ENCODE measurements at places on chromosomes 12 and 14.

GRCh38 chr12:108418164-108418890 is 79.2 kb upstream of the CMKLR1 start:
- DNase-seq = no peak

- no peak for DNase-seq
Observed at GRCh38 chr12:2003676-2004112, 563 bp downstream of the DCP1B start.

GRCh38 chr14:62289471-62289870 is 527.3 kb downstream of the SNAPC1 start:
- no peak for DNase-seq

GRCh38 chr14:66746316-66747006 is 238.5 kb downstream of the GPHN start:
- DNase-seq = no peak

- no peak for DNase-seq
Observed at GRCh38 chr14:62381311-62382070, 619.3 kb downstream of the SNAPC1 start.

- DNase-seq = no peak
Observed at GRCh38 chr14:20421267-20421666, 8.0 kb upstream of the TEP1 start.

DNA sequence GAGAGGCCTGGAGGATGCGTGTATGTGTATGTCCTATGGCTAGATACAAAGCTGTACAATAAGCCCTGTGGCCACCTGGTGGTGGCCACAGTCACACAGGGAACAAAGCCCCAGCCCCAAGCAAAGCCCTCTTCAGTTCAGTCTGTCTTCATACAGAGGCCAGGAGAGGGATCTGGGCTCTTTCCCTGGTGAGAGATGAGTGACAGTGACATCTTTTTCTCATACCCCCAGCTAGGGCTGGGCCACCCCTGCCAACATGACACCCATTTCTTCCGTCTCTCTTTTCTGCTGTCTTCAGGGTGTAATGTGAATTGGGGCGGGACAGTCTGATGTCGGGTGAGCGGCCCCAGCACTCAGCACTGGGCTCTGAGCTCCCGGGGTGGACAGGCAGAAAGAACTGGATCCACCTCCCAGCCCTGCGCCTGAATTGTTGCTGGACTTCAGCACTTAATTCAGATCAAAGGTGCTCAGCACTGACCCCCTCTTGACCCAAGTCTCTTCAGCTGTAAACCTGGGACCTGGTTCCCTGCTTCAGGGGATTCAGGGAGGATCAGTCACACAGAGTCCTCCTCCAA is 59.8 kb downstream of the SERPINA3 start:
- no peak for DNase-seq

DNA sequence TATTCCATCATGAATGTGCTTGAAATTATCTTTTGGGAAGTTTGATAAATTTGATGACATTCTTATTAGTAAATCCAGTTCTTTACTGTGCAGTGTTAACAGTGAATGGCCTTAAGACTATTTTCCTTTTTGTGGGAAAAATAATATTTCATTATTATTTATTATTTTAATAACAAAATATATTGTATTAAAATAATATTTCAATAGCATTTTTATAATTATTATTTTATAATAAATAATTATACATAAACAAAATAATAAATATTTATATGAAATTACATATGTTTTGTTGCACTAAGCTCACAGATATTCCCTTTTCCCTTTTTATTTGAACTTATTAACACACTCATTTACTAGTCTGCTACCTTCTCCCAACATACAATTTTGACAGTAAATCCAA is 33.6 kb downstream of the PIK3C2G start:
- no peak for DNase-seq

- DNase-seq = no peak
Observed at GRCh38 chr12:127239781-127240180, 1027.2 kb upstream of the TMEM132C start.

- no peak for DNase-seq
Observed at GRCh38 chr12:128078301-128078971, 188.5 kb upstream of the TMEM132C start.

DNA sequence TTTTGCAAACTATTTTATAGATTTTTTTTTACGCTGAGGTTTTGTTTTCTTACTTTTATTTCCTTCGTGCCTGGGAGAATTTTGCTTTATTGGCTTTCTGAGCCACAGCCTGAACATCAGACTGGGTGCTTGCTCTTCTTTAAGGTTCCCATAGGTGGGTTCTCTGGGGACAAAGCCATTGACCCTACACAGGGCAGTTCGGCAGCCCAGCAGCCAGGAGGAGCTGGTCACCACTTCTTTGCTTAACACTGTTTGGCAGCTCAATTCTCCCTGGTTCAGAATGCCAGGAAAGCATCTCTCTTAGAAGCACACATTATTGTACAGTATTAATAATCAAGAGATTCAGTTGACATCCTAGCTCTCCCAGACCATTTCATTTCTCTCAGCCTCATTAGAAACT is 140.8 kb upstream of the NEDD1 start:
- DNase-seq = no peak

DNA sequence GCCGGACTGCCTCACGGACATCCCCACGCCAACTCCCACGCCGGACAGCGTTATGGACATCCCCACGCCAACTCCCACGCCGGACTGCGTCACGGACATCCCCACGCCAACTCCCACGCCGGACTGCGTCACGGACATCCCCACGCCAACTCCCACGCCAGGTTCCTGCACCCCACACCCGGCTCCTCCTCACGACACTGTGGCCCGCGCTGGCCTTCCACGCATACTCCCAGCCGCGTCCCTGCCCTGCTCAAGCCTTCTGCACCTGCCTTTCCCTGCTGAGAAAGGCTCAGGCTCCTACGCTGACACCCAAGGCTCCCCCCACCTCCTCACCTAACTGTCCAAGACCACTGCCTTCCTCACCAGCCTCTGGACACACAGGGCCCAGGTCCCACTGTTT is 9.7 kb downstream of the CACNA2D4 start:
- no peak for DNase-seq

DNA sequence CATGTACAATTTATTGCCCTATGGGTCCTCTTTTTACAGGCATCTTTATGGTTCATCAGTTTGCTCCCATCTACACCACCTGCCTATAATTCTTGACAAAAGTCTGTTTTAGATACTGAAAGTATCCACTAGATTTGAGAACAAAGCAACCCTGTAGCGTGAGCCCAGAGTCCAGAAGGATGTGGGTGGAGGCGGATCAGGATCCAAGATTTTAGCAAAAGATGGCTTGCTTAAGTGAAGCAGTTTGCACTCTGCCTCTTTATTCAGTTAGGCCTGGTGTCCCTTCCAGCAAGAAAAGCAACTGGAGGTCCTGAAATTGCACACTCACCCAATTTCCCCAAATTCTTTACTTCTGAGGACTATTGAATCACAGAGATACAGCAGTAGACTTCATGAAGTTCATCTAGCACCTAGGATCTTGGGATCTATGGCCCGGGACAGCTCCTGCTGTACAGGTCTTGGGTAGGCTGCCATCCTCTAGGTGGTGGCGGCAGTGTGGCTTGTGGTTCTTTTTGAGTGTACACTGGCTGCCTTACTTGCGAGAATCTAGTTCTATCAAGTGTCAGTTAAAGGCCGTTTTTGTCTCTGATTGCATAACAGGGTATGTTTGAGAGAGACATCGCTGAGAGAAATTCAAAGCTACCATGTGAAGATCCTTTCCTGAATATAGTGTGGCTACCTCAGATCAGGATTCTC is 873.2 kb downstream of the NRXN3 start:
- no peak for DNase-seq

DNA sequence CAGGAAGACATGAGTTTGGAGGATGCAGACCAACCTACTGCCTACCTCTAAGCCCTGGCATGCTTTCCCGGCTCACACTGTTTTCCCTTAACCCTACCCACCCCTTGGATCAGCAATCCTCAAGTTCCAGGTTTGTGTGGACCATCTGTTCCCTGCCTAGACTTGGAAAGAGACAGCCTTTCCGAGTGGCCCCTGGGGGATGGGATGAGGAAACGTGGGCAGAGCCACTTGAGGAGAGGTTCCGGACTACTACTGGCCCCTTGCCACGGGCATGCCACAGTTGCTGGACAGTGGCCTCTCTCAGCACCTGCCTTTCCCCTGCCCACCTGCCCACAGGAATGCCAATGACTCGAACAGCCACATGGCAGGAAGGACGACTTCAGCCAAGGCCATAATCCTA is 135.9 kb downstream of the SLC15A4 start:
- DNase-seq = no peak

DNA sequence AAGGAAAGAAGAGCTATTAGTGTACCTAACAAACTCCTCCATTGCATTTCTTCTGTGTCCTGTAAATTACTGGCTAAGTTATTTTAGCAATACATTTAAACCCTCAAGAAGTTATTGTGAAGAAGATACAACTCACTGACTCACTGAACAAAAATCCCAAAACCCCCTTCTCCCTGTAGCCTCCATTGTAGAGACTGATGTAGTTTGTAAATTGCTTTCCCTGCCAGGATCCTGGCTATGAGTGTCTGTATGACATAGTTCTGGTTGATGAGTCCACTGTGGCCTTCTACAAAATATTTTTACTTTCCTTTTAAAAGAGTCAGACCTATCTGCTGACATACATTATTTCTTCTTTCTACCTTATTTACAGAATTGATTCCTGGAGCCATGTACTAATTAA is 155.6 kb downstream of the SLC6A15 start:
- DNase-seq = no peak

DNA sequence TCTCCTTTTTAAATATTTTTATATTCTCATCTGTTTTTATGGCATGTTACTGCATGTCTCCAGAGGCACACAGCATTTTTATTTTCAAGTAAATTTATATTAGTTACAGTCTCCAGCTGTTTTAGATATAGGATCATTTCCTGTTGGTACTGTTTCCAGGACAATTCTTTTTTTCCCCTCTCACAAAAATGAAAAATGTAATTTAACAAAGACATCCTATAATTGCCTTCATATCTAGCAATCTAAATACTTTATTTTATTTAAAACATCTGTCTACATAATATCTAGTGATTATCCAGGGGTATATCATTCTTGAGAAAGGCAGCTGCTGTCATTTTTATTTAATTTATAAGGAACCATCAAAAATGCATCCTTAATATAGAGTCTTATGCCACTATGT is 272.4 kb upstream of the NPAS3 start:
- DNase-seq = no peak

DNA sequence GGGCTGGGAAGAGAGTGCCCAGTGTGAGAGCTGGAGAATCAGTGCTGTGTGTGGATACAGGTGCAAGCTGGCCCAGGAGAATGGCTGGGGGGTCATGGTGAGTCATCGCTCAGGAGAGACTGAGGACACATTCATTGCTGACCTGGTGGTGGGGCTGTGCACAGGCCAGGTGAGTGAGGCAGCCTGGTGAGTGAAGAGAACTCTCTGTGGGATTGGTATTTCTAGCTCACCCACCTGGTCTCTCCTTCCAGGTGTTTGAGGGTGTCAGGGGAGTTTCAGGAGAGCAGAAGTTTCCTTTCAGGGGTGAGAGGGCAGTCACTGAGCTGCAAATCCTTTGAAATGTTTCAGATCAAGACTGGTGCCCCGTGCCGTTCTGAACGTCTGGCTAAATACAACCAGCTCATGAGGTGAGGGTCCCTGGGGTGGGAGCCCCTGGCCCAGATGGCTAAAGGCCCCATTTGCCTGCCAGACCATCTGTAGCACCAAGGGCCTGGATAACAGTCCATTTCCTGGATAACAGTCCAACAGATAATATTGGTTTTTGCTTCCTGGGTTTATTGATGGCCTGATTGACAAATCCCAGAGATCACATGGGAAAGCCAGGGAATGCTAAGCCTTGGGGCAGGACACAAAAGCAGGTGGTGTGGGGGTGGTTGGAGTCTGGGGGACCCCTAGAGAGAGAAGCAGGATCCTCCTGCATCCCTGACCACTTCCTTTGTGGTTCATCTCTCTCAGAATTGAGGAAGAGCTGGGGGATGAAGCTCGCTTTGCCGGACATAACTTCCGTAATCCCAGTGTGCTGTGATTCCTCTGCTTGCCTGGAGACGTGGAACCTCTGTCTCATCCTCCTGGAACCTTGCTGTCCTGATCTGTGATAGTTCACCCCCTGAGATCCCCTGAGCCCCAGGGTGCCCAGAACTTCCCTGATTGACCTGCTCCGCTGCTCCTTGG is 5.5 kb upstream of the ATN1 start:
- no peak for DNase-seq

DNA sequence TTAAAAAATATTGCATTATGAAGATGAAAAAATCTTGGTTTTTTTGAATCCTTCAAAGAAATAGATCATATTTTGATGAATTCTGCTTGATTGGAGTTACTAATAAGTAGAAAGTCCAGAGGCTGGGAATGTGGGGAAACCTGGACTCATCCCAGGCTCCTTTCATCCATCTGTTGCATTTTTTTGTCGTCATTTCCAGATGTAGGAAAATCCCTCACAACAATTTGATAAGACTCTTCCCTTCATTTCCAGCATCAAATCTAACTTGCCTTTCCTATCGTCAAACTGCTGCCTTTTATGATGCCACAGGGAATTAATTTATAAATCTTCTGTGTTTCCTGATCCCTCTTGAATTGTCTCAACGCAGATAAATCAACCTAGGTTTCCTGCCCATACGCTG is 211.6 kb downstream of the FBXL14 start:
- no peak for DNase-seq

DNA sequence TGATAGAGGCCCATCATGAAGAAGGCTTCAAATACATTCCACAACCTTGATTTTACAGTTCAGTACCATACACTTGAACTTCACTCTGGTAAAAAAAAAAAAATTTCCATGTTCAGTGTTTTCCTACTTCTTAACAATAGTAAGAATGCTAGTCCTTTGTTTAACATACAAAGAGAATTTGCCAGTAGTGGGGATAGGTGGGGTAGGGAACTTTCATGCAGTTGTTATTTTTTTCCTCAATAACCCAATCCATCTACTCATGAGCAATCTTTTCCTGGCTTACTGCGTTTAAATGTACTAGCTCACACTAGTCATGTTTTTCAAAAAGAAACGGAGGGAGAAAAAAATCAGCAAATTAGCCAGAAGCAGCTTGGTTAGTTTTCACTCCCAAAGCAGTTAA is 206.1 kb downstream of the PRKD1 start:
- DNase-seq = no peak

GRCh38 chr12:27555361-27555760 is 31.4 kb downstream of the PPFIBP1 start:
- no peak for DNase-seq

DNA sequence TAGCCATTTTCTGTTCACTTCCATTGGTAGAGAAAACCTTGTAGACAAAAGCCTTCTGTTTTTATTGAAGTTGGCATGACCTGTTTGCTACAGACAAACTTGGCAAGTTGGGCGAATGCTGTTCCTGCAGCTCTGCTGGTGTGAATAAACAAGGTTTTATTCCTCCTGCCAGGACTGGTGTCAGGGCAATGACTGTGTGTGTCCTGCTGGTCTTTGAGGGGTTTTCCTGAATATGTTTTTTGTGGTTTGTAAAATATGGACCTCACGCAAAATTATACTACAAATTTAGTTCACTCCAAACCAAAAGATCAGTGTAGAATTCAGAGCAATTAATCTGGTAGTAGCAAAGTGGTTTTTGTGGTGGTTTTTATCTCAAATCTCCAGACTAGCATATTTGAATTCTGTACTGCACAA is 140.8 kb downstream of the ERC1 start:
- DNase-seq = no peak
